ENCODE measurements at places on chromosomes 3 and 15.

DNA sequence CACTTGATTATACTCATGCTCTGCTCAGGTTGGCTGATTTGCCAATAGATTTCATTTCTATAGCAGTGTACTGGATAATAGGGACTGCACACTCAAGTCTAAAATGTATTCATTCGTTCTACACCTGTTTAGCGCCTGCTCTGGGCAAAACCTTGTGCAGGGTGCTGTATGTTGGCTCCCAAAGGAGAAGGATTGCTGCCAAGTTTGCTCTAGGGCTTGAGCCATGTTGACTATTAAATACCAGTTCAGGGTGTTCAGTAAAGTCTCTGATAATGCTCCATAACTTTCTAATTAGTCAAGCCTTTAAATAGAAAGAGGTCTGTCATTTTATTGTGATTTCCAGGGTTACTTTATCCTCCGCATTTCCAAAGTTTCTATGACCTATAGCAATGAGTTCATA, 470.2 kb downstream of the MAGI1 start:
- DNase-seq, result no peak

- no peak for DNase-seq
Measured at GRCh38 chr3:127158614-127159229, 34.2 kb upstream of the PRR23E start.

DNA sequence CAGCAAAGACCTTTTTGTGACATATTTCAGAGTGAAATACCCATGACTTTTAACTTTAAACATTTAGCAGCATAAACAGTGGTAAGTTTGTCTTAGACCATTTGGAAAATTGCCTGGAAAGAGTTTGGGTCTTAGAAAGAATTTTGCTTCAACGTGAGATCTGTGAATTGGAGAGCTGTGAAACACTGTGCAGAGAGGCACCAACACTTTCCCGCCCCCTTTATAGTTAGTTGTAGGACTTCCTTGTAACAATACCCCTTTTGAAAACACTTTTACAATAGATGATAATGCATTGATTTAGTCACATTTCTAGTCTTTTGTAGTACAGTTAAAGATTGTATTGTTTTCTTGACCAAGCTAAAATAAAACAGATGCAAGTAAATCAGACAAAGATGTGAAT, 43.5 kb upstream of the MBNL1 start:
- no peak for DNase-seq

DNA sequence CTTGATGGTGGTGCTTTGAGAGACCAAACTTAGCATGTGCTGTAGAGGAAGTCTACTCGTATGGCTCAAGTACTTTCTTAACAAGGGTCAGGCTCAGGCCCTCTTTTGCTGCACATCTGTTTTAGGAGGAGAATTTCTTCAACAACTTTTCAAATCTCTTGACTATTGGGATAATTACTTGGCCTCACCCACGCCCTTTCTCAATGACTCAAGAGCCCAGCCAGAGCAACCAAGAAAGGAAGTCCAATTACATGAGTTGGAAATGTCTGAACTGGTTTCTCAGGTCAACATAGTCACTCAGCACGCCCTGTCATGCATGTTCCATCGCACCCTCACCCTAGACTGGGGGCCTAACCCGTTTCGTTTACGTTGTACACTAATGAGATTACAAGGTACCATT, 44.8 kb upstream of the UMPS start:
- no peak for DNase-seq

- DNase-seq, result no peak
Measured at GRCh38 chr15:74519311-74519710, 21.7 kb upstream of the ARID3B start.

- DNase-seq, result no peak
Measured at GRCh38 chr15:25345943-25346342, 92.9 kb downstream of the UBE3A start.

DNA sequence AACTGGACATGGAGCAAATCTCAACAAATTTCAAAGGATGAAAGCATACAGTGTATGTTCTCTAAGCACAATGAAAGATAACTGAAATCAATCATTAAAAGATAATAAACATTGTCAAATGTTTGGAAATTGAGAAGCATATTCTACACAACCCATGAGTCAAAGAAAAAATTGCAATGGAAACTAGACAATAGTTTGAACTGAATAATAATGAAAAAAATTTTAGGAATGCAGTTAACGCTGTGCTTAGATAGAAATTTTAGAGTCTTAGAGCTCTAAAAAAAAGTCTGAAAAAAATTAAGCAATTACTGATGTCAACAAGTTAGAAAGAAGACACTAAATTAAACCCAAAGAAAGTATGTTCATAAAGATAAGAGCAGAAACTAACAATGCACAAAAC, 15.5 kb downstream of the RABL3 start:
- DNase-seq, result no peak

GRCh38 chr3:153028381-153028780, 133.6 kb upstream of the RAP2B start:
- DNase-seq, result no peak

- no peak for DNase-seq
Measured at GRCh38 chr3:79140708-79141107, 627.1 kb downstream of the ROBO1 start.

- no peak for DNase-seq
Measured at GRCh38 chr3:129195731-129196256, 12.1 kb upstream of the CNBP start.

All from NCI-H1694 (cell line).